ENCODE measurements at places on chromosomes 16 and 17. TPM values are rescaled to one million over a fixed set of nuclear protein-coding genes. Genes with fewer than 3 reads are reported as not detected.

Gene AXIN2
- 5.1 TPM for total RNA-seq

Gene ABCC12
- not detected for total RNA-seq

DNA sequence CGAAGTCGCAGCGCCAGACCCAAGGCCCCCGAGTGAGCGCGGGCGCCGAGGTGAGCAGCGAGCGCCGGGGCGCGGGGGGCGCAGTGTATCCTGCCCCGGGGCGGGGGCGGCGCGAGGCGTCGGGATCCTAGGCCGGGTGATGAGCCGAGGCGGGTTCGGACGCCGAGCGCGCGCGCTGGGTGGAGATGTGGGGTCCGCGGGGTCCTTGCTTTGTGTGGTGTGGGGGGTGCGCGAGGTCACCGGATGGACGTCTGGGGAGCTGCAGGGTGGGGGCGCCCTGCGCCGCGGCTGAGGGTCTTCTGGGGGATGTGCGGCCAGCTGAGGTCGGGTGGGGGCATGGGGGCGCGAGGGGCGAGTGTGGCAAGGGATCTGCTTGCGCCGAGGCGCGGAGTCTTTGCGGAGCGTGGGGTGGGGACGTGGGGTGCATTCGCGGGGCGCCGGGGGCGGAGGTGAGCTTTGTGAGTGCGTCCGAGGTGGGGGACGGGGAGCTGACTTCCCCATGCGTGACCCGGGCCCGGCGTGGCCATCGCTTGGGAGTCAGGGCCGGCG, 560 bp downstream of the RAI1 start:
- peak; percentile 87 for DNase-seq

GRCh38 chr17:19720631-19721426, 4.4 kb upstream of the SLC47A2 start:
- peak; percentile 51 for DNase-seq

Gene CXCL16
- total RNA-seq, result 11.2 TPM

DNA sequence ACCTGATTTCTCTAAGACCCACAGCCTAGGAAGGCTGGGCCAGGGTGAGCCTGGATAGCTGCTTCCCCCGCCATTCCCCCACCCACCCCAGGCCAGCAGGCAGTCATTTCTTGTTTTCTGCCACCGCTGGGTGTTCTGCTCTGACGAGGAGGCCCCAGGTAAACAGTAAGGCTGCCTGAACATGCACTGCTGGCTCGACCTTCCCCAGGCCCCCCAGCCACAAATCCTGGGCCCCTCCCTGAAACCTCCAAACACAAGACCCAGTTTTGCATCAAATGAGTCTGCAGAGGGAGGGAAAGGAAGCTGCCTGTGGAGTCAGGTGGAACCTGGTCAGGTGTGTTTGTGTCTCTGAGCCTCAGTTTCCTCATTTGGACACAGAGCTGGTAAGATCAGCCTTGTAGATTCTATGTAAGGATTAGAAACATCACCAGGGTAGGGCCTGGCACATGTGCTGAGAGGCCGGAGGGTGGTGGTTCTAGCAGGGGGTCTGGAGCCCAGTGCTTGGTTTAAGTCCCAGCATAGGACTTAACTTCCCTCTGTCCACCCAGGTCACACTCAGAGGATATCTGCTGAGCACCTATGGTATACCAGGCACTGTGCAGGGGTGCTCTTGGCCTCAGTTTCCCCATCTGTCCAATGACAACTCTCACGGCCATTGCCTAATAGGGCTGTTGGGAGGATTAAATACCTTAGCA, 18.9 kb upstream of the PRM1 start:
- DNase-seq, result peak; percentile 21

- no peak for DNase-seq
These were observed 112.3 kb downstream of the ZNF423 start for GRCh38 chr16:49743658-49744057.

Gene PABPN1L
- not detected for total RNA-seq

GRCh38 chr17:72578817-72579470, 458.1 kb downstream of the SOX9 start:
- no peak for DNase-seq

- DNase-seq, result peak; percentile 13
These were observed 19.7 kb upstream of the TEX2 start for GRCh38 chr17:64282753-64283080.

Gene RIPOR1
- 36.6 TPM for total RNA-seq

DNA sequence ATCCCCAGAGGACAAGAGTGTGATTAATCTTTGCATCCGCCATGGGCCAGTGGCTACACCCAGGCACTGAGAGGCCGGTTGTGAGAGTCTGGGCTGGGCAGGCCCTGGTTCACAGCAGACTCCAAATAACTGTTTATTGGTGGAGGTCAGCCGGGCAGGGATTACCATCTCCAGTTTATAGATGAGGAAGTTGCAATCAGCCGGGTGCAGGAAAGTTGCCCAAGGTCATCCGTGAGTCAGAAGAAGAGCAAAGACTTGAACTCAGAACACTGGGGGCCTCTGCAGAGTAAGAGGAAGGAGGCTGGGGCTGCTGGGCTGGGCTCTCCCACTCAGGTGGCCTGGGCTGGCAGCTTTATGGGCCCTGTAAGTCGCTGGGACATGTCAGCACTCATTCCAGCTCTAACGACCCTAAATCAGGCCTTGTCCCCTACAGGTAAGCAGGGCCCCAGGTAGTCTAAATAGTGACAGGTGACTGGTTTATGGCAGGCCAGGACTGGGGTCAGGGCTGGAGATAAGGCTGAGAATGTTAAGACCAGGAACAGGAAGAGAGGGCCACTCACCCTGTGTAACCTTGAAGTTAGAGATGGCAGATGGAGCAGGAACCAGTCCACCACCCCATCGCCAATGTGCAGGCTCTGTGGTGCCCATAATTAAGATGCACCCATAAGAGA, 2.1 kb upstream of the CA4 start:
- DNase-seq, result no peak

DNA sequence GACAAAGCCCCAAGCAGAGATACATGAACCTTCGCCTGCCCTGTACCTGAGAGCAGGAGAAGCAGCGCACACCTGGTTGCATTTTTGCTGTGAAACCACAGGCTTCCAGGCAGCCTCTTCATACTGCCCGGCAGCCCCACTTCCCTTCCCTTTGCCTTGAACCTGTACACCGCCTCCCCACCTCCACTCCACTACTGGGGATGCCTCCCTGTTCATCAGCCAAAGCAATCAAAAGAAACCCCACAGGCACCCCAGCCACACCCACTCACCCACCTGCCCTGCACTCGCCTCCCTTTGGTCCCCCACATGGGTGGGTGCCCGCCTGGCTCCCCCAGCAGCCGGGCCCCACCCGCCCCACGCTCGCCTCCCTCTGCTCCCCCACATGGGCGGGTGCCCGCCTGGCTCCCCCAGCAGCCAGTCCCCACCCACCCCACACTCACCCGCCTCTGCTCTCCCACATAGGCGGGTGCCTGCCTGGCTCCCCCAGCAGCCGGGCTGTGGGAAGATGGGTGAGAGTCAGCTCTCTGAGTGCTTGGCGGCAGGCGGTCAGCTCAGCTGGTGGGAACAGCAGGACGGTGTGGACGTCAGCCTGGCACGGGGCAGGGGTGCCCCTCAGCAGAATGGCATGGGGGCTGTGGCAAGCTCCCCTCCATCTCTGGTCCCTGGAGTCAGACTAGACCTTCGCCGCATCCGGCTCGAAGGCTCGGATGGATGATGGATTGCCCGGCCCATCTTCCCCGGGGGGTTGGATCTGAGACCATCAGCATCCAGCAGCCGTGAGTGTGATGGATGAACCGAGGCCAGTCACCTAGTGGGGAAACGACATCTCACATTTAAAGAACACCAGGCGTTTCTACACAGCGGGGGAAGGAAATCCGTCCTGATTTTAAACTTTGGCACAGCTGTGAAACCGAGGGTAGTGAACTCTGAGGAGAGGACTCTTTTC, 135.6 kb downstream of the BANP start:
- DNase-seq, result peak; percentile 60

Gene ABCC11
- under 0.01 TPM for total RNA-seq

DNA sequence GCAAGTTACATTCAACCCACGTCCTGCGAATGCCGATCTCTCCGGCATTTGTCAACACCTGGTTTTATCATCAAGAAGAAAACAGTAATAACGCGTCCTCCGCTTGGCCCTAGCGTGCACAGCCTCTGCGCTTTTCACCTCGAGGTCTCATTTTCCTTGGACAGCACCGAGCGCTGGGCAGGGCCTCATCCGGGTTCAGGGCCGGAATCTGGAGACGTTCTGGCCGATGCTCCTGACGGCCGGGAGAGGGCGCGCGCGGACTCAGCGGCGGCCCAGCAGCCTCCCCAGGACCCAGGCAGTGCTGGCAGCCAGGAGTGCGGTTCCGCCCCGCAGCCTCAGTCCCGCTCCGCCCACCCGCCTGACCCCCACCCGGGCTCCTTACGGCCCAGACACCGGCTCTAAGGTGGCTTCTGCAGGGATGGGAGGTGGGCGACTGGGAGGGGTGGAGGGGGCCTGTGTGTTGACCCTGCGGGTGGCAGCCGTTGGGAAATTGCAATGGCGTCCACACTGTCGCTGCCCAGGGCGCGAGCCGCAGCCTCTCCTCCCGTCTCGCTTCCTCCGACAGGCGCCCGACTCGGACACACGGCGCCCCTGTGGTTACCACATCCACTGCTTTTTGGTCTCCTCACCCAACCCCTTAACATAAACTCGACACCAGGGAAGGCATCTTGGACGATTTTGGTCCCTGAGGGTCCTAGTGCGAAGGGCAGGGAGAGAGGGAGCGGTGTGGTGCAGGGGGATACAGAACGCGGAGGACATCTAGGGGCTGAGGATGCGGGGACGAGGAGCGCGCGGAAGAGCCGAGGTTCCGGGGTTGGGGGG, 7.4 kb upstream of the FLYWCH1 start:
- DNase-seq, result peak; percentile 99

DNA sequence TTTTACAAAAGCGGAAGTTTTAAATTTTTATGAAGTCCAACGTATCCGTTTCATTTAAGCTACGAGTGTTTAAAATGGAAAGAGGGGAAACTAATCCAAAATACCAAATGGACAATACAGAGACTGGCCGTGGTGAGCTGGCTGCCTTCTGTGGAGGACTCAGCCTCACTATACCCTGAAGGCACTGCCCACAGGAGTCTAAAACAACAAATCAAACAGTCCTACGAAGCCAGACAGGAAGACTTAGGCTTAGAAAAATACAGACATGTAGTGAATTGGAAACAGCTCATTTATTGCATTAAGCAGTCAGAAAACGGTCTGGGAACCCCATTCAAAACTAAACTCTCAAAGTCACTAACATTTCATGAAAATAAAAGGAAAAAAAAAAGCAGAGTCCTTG, 75.1 kb downstream of the CYTH1 start:
- no peak for DNase-seq

Gene DOC2B
- total RNA-seq, result not detected

DNA sequence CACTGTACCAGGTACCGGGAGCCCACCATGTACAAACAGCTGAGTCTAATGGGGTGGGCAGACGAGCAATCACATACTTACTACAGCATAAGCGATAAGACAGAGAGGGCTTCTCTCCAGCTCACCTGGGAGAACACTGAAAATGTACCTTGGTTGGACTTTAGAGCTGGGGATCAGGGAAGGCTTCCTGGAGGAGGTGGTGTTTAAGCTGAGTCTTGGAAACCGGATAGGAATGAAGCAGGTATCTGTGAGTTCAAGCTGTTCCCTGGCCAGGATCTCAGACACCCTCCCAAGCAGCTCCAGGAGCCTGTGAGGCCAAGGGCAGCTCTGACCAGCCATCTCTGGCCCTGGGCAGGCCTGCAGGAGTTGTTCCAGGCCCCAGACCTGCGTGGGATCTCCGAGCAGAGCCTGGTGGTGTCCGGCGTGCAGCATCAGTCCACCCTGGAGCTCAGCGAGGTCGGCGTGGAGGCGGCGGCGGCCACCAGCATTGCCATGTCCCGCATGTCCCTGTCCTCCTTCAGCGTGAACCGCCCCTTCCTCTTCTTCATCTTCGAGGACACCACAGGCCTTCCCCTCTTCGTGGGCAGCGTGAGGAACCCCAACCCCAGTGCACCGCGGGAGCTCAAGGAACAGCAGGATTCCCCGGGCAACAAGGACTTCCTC, 8.0 kb upstream of the SERPINF1 start:
- DNase-seq, result peak; percentile 27

Gene KRTAP2-3
- not detected for total RNA-seq

DNA sequence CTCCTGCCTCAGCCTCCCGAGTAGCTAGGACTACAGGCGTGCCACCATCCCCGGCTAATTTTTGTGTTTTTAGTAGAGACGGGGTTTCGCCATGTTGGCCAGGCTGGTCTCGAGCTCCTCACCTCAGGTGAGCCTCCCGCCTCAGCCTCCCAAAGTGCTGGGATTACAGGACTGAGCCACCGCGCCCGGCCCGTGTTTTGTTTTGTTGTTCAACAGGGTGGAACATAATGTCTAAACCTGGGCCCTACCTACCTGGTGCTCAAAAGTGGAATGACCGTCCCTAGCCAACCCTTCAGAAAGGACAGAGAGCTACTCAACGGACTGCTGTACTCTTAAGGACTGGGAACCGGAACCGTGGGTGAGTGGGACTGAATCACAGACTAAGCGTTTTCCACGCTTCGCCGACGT, 772 bp upstream of the KIF22 start:
- DNase-seq, result peak; percentile 79

GRCh38 chr17:42493319-42493718, 34.6 kb downstream of the ATP6V0A1 start:
- DNase-seq, result no peak

Gene NPIPB9
- 2.7 TPM for total RNA-seq

- DNase-seq, result peak; percentile 93
These were observed 47.8 kb downstream of the MRC2 start for GRCh38 chr17:62675260-62675659.

- DNase-seq, result no peak
These were observed 20.9 kb upstream of the VWA3A start for GRCh38 chr16:22071331-22071910.

DNA sequence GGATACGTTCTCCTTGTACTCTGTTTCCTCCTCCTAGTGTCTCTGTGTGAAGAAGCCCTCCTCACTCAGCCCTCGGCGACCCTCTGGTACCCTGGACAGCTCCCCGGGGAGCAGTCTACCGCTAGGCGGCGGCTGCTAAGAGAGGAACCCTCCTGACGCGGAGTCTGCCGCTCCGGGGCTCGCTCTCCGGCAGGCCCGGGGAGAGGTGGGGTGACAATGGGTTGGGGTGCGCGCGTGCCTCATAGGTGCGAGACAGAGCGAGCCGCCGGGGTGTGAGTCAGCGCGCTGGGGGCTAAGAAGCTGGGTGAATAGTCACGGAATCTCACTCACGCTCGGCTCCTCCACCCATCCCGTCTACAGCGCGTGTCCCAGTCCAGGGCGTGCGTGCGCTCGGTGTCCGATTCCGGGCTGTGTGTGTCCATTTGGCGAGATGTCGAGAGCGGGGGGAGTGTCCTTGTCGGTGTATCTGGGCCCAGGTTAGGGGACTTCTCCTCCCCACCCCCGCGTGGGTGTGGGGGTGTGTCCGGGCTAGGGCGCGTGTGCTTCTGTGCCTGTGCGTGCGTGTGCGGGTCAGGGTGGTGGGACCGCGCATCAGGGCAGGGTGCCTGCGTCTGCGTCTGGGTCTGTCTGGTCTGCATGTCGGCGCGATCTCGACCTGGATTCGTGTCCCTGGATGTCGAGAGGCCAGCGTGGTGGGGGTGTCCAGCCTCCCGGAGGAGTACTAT, 577 bp upstream of the HS3ST2 start:
- peak; percentile 93 for DNase-seq

- DNase-seq, result peak; percentile 71
These were observed 5.7 kb upstream of the KRT17 start for GRCh38 chr17:41629826-41630670.

- DNase-seq, result no peak
These were observed 4.0 kb upstream of the C16orf46 start for GRCh38 chr16:81081014-81081413.

- peak; percentile 65 for DNase-seq
These were observed 2.0 kb downstream of the CORO7 start for GRCh38 chr16:4414187-4414917.

GRCh38 chr16:81519301-81520150, 74.9 kb downstream of the CMIP start:
- peak; percentile 58 for DNase-seq

GRCh38 chr17:42185621-42185930, 324 bp upstream of the HCRT start:
- no peak for DNase-seq

GRCh38 chr16:86584071-86584685, 5.8 kb downstream of the FOXL1 start:
- peak; percentile 73 for DNase-seq

Data from osteoblast (primary cell).